ENCODE measurements at places on chromosomes 4 and X.

GRCh38 chr4:47075262-47075661 is 43.9 kb downstream of the GABRB1 start:
- DNase-seq, result no peak

DNA sequence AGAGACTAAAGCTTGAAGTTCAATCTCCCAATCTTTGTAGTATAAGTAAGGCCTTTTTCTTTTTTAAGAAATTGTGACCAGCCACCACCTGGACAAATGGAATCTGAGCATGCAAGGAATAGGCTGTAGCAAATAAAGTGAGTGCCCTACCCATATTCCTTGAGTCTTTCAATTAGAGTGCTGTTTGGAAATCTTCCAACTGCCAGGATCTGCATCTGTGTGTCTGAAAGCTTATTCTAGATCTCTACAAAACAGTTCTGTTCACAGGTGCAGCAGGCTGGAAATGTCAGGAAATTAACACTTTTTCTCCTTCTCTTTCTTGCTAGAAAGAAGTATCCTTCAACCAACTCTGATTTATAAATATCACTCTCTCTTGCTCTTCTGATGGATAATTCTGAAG is 76.7 kb upstream of the NDST3 start:
- DNase-seq, result no peak

GRCh38 chr4:81527115-81527514 is 55.4 kb upstream of the RASGEF1B start:
- DNase-seq, result no peak

- peak; percentile 28 for DNase-seq
These were observed 11.4 kb upstream of the TADA2B start for GRCh38 chr4:7031558-7032449.

Data from hematopoietic multipotent progenitor cell treated with erythropoietin and hydrocortisone succinate and interleukin-3 and kit ligand, for 8 days (in vitro differentiated cells).